ENCODE measurements at places on chromosomes 4 and X.

DNA sequence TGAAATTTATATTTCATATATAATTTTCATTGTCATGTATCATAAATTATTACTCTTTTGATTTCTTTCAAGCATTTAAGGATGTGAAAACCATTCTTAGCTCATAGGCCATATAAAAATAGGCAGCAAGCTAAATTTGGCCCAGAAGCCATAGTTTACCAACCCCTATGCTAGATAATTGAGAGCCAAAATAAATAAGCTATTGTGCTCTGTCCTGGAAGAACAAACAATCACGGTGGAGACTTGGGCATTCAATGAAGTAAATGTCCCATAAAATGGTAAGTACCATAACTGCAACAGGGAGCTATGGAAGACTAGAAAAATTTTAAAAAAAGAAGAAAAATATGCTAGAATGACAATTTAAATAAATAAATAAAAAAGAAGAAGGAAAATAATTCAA is 60.9 kb upstream of the PACRGL start:
- DNase-seq = no peak

GRCh38 chr4:19329077-19329476 is 922.6 kb upstream of the SLIT2 start:
- no peak for DNase-seq

DNA sequence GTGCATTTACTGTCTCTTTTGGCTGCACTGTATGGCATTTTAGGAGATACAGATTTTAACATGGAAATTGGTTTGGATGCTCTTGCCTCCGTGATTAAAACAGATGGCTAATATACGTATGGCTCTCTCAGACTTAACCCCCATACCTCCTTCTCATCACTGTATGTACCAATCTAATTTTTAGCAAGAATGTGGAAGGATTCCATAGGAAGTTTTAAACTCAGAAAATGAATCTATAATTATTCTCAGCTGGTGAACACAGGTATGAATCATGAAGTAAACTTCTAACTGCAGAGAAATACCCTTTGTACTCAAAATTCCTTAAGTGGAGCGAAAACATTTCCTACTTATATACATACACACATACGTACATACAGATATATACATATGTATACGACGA is 210.5 kb upstream of the NEIL3 start:
- DNase-seq = no peak

- DNase-seq = no peak
Measured at GRCh38 chrX:10367406-10367805, 210.6 kb downstream of the CLCN4 start.

DNA sequence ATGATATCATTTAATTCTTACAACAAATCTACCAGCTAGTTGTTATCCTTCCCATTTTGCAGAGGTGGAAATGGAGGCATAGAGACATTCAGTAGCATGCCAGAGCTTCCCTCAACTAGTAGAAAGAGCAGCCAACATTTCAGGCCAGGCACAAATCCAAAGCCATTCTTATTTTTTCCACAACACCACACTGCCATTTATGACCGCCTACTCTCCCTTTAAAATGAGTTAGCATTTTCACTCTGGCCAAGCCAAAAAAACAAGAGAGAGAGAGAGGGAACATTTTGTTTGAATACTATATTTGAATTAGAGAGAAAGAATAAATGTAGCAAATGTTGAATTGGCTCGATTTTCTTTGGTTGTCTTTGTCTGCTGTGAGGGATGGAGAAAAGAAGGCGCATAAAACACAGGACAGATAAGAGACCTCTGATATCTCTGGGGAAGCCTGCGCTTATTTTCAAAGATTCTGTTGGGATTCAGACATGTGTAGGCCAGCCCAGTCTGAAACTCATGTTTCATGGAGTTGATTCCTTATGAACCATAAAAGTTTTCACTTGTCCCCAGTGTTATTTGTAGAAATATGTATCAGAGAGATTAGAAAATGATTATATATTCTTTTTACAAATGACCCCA is 265.7 kb downstream of the RAB28 start:
- no peak for DNase-seq

DNA sequence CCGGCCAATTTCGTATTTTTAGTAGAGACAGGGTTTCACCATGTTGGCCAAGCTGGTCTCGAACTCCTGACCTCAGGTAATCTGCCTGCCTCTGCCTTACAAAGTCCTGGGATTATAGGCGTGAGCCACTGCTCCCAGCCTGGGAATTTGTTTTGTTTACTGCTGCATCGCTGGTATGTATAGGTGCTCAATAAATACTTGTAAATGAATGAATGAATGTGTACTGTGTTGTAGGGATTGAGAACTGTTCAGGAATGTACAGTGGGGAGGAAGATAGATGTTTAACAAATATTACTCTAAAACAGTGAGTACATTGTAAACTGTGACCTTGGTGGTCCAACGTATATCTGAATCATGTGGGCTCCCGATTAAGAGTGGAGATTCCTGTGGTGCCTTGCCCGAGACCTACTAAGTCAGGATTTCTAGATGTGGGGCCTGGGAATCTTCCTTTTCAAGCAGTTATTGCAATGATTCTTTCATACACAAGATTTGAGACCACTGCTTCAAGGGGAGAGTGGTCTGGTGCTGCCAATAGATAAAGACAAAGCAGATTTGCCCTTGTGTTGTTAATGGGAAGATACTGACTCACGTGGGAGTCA is 41.0 kb downstream of the WWC2 start:
- no peak for DNase-seq

DNA sequence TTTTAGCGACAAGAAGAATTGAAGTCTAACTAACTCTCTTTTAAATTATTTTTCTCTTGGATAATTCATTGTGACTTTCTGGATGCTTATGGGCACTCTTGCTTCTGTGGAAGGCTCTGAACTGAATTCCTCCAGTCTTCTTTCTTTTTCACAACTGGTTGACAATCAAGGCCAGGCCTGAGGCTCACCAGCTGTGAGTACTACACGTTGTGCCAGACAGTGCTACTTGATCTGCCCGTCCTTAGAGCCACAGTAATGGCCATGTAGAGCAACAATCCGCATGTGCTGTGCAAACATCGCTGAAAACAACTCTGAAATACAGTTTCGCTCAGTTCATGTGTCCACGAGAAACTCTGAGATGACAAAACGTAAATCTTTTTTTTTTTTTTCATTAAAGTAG is 1336.3 kb upstream of the AGA start:
- no peak for DNase-seq

- DNase-seq = no peak
Measured at GRCh38 chr4:84611531-84611930, 28.6 kb downstream of the CDS1 start.

DNA sequence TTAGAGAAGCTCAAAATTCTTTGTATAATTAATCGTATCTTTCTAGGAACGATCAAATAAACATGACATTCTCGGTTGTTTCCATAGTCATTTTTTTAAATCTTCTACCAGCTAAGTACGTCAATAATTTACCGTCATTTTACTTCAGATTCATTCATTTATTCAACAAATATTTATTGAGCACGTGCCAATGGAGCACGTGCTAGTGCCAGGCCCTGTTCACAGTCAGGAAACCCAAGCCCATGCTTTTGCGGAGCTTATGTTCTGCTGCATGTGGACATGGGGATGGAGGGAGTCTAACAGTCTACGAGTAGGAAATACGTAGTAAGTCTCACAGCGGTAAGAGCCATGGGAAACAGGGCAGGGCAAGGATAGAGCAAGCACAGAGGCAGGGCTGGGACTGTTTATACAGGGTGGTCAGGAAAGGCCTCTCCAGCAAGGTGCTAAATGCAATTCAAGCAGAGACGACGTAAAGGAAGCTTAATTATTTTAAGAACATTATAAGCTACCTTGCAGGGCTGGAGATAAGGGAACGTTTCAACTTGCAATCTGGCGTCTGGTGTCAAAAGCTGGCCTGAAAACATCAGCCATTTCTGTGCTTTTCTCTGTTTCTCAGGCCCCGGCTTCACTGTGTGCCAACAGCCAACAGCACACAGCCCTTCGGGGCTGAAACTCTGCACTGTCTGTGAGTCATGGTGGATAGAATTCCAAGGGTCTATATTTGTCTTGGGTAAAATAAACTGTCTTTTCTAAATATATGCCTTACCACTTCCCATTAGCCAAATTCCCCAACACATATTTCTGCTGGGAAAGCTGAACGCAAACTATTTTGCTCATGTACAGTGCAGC is 517.1 kb upstream of the ZFP42 start:
- DNase-seq = no peak

Measured in neural crest cell (in vitro differentiated cells).